Brain (organoid and tissue), 16 donors: ENCODE measurements at places on chromosomes 6 and 20. TPM values are rescaled to one million over a fixed set of nuclear protein-coding genes. Genes with fewer than 3 reads are reported as not detected.

The RRAGD gene
- 38.8 TPM for polyA plus RNA-seq

The XKR7 gene
- polyA plus RNA-seq, result 16.0 TPM

The ANGPT4 gene
- polyA plus RNA-seq, result 0.10 TPM

The PTCHD4 gene
- polyA plus RNA-seq, result 0.20 TPM

The ELOVL2 gene
- polyA plus RNA-seq, result 25.3 TPM

The C6orf118 gene
- not detected for polyA plus RNA-seq

The CST7 gene
- polyA plus RNA-seq, result 2.0 TPM

The FAM120B gene
- polyA plus RNA-seq, result 22.2 TPM

The AVP gene
- 1,079 TPM for polyA plus RNA-seq

The PSMB8 gene
- 39.4 TPM for polyA plus RNA-seq

The EFCAB8 gene
- polyA plus RNA-seq, result 0.25 TPM

The DHX16 gene
- 41.2 TPM for polyA plus RNA-seq

The GSTA2 gene
- not detected for polyA plus RNA-seq

The HLA-DMB gene
- polyA plus RNA-seq, result 12.4 TPM

The WFDC5 gene
- polyA plus RNA-seq, result not detected

The CLDN20 gene
- not detected for polyA plus RNA-seq

The MAFB gene
- 2.7 TPM for polyA plus RNA-seq

The ADGRB3 gene
- 6.2 TPM for polyA plus RNA-seq
